GM20000 (cell line): ENCODE measurements at places on chromosomes 2 and 18.

DNA sequence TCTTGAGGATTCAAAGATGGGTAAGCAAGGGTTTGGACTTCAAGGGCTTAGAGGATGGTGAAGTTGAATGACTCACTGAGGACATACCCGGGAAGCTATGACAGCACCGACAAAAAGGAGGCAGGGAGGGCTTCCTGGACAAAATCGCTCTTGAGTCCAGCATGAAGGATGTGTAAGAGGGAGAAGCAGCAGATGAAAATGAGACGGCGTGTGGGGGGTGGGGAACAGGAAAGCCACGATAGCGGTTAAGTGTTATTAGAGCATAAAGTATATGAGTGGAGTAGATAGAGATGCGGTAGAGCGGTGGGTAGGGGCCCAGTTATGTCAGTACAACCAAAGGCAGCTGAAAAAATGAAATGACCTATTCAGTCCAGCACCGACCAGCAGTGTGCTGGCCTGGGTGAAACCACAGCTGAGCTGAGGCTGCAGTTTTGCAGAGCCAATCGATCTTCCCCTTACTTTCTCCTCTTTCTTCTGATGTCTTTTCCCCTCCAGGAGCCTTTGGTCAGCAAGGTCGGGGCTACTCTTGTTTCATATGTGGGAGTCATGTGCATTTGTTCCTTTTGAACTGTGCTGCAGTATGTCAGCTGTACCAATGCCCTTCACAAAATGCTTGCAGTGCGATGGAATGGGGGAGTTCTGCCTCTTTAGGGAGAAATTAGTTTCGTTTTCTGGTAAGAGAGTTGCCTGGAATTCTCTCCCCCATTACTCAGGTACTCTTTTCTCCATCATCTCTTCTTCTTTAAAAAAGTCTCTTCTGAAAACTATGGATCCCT, 2.0 kb upstream of the THUMPD2 start:
- DNase-seq, result peak; percentile 20

DNA sequence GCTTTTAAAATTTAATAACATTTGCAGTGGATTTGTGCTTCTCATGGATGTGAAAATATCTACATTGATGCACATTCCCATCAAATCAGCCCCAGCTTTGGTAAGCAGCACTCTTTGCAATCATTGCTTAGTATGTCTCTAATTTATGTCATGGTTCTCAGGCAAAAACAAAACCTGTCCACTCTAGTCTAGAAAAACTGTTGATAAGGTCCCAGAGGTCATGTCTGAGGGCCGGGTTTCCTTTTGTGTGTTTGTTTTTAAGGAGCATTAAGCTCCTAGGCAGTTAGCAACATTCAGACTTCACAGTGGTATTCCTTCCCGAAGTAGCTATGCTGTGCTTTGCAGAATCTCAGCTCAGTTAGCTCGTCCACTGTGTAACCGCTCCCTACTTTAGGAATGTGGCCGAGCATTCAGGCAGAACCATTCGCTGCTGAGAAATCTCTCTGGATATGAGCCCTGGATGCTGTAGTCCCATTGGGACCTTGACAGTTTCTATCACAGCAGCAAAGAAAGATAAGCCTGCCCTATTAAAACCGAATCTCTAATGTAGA, 4.0 kb downstream of the DIPK1C start:
- no peak for DNase-seq

DNA sequence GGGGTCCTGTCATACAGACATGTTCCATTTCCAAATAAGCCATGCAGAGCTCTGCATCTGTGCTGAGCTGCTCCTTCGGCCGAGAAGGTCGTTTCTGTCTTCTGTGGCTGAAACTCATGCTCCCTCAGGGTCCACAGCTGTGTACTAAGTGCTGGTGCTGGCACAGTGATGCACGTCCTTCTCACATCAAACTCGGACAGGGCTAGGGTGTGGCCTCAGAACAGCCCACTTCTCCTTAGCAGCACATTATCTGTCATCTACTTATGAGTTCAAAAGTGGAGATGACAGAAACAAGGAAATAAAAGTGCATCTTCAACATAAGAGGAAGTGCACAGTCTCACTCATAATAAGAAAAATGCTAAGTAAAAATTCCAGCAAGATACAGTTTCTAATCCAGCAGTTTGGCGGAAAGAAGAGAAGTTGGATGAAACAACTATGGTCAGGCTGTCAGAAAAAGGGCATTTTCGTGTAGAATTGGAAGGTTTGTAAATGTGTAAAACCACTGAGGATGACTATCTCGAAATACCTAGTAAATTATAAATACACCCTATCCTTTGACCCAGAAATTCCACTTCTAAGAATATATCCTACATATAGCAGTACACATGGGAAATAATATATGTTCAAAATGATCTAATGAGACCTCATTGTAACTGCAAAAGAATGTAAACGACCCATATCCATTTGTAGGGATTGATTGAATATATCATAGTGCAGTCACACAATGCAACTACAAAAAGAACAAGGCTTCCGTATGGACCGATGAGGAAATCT, 53.7 kb upstream of the APCDD1 start:
- DNase-seq, result no peak

- peak; percentile 59 for DNase-seq
Observed at GRCh38 chr2:36507408-36507812, 90.6 kb downstream of the FEZ2 start.

GRCh38 chr2:53989210-53989862, 18.5 kb upstream of the PSME4 start:
- DNase-seq, result no peak
